Activated CD4-positive, CD25-positive, alpha-beta regulatory T cell (primary cell): ENCODE measurements at places on chromosomes 7 and 10.

DNA sequence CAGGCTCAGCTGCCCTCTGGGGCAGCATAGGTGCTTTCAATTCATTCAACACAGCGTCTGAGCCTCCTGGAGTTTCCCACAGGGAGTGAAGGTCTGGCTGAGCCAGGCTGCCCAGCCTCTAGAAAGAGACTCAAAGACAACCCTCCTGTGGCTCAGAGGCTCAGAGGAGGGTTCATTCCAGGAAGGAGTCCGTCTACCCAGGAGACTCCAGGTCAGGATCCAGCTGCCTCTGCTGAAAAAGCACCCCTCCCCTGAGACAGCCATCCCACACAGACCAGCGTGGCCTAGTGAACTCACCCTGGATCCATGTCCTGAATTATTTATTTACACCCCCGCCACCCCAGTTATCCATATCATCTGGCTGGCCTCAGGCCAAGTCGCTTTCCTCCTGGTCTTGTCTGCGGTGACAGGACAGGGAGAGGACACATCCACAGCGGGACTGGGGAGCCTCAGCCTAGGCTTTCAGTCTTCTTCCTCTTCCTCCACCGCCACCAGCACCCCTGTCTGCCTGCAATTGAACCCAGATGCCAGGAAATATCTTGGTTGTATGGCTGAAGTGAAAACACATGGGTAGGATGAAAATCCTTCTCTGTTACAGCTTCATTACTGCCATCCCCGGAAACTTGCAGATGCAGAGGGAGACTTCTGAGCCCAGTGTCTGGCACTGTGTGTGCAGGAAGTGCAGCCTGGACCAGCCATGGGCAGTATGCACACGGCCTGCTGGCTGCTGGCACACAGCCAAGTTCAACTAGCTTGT lies 44.0 kb upstream of the COL13A1 start:
- DNase-seq: no peak

DNA sequence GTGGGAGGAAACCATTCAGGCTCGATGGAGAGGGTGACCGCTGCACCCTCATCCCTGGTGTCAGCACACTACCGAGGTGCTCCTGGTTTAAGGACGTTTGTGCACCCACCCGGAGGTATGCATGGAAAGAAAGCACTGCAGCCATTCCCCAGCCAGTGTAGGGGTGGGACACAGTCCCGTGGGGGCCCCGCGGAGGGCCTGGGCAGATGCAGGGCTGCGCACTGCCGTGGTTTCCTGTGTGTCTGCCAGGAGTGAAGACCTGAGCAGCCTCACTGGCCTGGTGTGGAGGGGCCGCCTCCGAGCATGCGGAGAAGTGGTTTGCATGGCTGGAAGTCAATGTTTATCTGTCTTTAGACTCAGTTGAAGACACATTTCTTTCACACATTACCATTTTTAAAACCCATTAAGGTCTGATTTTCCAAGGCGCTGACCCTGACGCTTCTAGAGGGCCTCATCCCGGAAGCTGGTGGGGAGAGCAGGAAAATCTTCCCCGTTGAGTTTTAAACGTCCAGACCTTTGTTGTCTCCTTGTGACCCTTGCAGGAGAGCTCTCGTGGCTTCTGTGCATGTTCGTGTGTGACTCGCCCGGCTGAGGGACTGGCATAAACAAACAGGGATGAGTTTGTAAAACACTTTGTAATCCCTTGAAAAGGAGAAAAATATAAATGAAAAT lies 188.1 kb downstream of the MGMT start:
- DNase-seq: no peak

- DNase-seq: no peak
Observed at GRCh38 chr10:96995851-96996250, 163.8 kb downstream of the LCOR start.

GRCh38 chr7:157014635-157015555 lies 4.4 kb upstream of the MNX1 start:
- DNase-seq: no peak

DNA sequence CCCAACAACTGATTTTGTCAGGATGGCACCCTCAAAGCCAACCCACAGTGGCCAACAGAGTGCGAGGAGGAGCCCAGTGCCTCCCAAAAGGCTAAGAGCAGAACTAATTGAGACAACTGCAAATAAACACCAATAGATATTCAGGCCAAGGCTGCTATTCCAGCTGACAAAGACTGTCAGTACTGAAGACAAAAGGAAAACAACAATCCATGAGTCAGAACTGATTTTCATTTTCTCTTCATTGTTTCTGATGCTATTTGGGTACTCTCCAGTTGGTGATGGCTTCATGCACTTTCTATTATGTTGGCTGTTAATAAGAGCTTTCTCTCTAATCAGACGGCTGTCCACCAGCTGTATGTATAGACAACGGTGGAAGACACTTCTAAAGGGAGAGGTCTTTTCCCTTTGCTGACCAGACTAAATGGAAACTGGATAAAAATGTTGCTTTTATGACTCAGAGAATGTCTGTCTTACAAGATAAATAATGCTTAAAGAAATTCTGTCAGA lies 515.9 kb downstream of the PARD3 start:
- DNase-seq: no peak

GRCh38 chr10:83555264-83555663 lies 584.0 kb upstream of the GHITM start:
- DNase-seq: no peak

DNA sequence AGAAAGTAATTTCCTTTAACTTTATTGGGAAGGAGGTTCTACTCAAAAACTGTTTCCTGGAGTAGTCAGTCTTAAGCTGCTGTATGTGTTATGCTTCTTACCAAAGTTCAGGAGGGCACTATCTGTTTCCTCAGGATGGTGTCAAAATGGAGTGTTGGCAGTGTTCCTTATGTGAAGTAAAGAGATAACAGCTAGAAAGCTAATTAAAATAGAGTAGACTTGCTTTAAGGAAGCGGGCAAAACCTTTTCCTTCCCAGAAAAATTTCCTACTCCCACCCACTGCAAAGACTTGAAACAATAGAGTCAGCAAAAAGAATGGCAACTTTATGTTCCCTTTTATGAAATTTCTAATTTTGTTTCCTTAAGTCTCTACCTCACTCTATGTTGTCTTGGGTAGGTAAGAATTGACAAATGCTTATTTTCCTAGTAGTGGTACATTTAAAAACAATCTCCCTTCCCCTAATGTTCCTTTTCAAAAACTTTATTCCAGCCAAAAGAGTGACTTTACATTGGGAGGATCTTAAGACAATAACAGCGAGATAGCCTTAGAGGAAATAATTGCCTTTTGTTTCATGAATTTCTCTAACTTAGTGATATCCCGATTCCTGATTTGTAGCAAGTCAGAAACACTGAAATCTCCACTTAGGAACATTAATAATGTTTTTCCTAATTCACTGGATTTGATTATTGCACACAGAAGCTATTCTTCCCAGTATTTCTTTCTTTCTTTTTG lies 26.5 kb upstream of the ENTPD1 start:
- no peak for DNase-seq

DNA sequence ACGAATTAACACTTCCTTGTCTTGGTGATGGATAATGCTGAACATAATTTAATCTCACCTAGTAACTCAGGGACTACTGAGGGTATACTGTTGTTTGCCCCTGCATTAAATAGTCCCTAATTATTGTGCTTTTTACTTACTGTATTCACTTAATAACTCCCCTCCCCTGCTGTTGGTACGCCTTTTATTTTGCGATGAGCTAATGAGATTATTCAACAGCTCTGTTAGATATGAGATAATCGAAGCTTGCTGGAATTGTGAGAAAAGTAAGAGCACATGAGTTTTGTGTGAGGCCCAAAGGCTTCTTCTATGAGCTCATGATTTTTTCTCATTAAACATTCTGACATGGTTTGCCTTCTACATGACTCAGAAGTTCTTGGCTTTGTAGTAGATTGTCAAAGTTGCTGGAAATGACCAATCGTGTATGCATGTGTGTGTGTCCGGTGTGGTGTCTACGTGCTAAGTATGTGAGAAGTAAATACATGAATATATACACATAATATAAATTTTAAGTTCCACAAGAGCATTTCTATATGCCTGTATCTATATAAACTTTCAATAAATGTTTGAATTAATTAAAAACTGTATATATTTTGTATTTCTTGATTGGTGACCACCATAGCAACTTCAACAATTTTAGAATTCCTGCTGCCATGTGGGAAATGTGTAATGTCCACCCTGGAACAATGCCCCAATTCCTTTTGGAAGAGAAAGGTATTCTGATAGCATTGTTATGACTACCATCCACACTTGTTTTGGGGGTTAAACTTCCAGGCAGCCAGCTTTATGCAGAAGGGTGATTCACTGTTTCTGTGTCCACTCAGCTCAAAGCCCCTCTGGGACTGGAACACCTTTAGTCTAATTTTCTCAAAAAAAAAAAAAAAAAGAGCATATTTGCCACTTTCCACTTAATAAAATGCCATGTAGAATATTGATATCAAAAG lies 106.2 kb downstream of the SAMD9 start:
- DNase-seq: no peak

GRCh38 chr10:34235164-34235832 lies 579.8 kb downstream of the PARD3 start:
- DNase-seq: no peak

DNA sequence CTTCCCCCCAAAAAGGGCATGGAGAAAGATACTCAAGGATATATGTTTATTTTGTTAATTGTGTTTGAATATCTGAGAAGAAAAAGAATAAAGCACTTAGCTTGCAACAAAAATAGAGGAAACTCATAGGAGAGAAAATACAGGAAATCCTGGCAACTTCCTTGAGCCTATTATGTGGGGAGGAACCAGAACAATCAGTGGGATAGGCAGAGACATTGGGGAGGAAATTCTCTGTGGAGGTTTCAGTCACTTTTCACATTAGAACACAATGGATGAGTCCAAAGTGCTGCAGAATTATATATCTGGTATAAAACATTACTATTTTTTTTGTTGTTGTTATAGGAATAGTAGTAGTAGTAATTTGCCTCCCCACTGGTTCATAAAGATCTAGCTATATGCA lies 240.1 kb downstream of the THSD7A start:
- DNase-seq: no peak

DNA sequence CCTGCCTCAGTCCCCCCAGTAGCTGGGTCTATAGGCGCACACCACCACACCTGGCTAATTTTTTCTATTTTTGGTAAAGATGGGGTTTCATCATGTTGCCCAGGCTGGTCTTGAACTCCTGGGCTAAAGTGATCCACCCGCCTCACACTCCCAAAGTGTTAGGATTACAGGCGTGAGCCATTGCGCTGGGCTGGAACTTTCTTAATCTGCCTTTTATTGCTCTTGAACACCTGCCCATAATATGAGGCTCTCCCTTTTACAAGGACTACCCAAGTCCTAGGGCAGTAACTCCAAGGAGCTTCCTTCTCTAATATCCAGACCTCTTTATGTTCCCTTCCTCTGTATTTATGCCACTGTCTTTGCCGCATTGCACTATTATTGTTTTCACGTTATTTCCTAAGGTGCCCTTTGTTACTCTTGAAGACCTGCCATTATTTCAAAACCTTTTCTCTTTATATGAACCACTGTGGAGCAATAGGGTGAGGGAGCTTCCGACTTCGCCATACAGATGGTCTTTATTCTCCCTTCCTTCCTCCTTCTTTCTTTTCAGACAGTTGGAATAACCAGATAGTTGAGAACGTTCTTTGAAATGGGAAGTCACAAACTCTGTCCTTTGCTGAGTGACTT lies 36.3 kb upstream of the TCF7L2 start:
- no peak for DNase-seq
